ENCODE measurements at places on chromosomes 3 and 15.
A peak's percentile ranks its signal among the peaks of the same experiment; 100 is the strongest.

DNA sequence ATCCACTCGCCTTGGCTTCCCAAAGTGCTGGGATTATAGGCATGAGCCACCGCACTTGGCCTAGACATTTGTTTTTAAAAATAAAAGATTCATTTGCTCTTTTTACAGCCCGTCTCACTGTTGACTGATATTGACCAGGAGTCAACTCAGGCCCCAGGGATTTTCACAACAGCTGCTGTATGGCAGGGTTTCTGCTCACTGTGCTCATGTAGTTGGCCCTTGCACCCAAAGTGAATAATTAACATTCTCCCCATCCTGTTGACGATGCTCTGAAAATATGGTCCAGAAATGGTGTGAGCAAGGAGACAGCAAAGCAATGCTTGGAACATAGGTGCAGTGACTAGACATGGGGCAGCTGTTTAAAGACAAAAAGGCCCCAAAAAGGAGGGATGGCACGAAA lies 2.9 kb upstream of the CCR5 start:
- no peak for DNase-seq

DNA sequence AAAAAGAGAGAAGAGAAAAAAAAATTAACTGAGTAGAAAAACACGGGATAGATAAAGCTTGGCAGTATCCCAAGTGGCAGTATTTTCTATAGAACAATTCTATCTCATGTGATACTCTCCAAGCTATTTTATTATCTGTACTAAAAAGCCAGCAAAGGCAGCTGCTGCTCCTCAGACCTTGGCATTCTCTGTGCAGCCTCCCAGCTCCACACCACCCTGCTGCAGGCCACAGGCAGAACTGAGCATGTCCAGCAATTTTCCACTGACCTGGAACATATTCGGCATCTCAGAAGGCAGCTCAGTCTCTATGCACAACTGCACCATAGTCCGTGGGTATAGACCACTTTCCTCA lies 1161.4 kb downstream of the IGSF11 start:
- DNase-seq, result no peak

DNA sequence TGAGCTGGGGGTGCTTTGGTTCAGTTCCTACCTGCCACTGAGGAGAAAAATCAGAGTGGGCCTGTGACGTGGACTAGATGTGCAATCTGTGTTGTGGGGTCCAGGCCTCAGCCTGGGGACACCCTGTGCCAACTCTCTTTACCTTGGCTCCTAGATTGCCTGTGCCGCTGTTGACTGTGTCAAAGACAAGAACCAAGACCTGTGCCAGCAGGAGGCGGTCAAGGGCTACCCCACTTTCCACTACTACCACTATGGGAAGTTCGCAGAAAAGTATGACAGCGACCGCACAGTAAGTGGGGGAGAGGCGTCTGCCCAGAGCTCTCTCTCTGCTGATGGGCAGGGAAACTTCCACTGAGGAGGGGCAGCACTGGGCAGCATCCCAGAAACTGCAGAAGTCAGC lies 40.6 kb upstream of the SEC22A start:
- DNase-seq, result no peak

DNA sequence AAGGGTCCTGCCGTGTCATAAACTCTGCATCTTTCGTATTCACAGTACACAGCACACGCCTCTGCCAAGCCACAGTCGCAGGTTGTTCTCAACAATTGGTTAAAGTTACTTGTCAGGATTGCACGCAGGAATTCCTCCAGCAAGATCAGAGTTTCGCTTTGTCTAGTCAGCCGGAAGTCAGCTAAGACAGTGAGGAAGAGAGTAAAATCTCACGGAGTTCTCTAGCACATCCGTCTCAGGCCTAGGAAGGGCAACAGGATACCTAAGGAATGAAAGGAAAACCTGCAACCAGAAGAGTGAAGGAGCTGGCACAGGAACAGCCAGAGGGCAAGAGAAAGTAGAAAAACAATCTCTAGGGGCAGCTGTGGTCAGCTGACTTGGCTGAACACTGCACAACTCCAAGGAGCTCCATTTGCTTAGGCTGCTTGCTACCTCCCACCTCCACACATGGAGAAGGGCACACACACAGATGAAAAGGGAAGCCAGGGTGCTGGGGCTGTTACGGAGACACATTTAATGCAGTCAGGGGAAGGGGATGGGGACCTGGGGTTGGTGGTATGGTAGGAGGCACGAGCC lies 23.7 kb downstream of the RORA start:
- peak; percentile 17 for DNase-seq

DNA sequence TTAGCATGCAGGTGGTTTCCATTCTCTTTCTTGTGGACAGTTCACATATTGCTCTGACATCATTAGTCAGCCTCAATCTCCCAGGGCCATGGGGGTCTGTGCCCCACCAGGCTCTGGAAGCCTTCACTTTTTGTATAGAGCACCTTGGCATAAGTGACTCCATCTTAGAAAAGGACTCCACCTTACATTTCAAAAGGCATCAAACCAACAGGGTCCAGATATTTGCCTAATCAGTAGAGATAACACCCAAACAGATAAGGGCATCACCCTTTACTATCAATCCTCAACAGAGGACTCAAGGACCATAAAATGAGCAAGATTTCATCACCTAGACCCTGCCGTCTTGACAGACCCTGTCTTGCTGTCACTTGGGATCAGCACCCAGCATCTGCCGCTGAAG lies 35.7 kb upstream of the LCTL start:
- DNase-seq, result no peak

DNA sequence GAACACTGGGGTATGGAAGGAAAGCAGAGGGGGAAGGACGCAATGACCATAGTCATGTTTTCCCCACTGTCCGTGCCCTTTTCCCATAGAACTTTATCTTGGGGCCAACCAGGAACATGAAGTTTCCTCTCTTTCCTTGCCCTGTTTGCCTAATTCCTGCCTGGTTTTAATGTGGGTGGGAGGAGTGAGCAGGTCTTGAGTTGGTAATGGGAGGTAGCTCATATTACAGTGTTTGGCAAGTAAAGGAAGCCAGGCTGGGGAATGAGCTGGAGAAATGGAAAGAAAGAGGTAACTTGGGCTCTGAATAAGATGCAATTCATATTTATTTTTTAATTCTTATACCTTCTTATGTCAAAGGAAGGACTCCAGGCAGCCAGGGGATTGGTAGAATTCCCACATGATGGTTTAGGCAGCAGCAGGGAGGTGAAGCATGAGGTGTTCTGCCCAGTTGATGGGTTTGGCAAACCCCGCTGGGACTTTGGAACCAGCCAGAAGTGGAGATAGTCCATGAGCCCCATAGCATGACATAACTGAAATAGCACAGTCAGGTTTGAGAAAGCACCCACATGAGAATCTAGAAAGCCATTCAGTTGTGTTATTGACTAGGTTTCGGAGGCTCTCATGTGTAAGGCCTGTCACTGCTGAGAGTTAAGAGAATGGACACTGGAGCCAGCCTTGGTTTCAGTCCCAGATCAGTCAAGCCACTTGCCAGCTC lies 60.0 kb downstream of the CCK start:
- no peak for DNase-seq

DNA sequence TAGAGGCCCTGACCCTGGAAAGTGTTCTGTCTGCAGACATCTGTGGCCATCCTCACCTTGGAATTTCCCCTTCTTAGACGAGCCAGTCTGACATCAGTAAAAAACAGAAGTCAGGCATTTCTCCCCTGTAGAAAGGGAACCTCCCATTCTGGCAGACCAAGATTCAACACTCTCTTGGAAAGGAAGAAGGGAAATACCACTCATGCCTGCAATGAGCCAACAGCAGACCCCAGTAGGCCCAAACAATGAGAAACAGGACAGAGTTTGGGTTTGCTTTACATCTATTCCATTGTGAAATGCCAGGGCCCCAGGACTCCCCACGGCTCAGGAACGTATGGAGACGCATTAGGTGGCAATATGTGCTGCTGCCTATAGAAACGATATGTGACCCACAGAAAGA lies 264.0 kb upstream of the NSMCE3 start:
- no peak for DNase-seq

GRCh38 chr15:67782691-67782991 lies 42.7 kb upstream of the SKOR1 start:
- DNase-seq, result no peak

GRCh38 chr3:139105154-139105702 lies 60.5 kb upstream of the PRR23C start:
- DNase-seq, result no peak

- DNase-seq, result no peak
Measured at GRCh38 chr15:56886363-56886931, 32.0 kb upstream of the TCF12 start.

DNA sequence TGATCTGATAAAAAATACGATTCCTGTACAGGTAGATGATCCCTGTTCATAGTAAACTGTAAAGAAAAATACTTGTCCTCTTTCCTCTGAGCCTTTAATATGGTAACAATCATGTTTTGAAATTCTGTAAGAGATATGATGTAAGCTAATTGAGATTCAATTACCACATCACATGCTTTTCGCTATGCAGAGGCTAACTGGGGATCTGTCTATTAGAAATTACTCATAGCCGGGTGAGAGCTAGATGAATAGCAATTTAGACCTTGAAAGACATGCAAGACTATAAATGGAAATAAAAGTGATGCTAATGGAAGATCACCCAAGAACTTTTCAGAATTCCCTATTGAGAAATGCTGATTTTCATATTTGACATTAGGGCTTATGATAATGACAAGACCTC lies 579.9 kb upstream of the ZNF717 start:
- no peak for DNase-seq

DNA sequence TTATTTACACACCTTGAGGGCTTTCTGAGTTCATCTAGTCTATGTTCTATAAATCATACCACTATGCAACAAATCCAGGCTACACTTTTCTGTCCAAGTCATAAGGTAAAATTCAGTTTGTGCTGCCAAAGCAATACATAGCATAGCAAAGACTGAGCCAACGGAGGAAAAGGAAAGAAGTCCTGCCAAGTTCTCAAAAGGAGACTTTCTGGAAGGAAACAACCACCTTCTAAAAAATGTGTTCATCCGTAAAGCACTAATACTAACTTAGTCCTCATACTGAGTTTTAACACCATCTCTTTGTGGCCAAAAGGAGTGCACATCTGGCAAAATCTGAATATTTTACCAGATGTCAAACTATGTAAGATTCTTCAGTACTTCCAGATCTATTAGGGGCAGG lies 620.2 kb downstream of the RBMS3 start:
- DNase-seq, result no peak

GRCh38 chr15:71899674-71900073 lies 89.3 kb downstream of the NR2E3 start:
- DNase-seq, result no peak

DNA sequence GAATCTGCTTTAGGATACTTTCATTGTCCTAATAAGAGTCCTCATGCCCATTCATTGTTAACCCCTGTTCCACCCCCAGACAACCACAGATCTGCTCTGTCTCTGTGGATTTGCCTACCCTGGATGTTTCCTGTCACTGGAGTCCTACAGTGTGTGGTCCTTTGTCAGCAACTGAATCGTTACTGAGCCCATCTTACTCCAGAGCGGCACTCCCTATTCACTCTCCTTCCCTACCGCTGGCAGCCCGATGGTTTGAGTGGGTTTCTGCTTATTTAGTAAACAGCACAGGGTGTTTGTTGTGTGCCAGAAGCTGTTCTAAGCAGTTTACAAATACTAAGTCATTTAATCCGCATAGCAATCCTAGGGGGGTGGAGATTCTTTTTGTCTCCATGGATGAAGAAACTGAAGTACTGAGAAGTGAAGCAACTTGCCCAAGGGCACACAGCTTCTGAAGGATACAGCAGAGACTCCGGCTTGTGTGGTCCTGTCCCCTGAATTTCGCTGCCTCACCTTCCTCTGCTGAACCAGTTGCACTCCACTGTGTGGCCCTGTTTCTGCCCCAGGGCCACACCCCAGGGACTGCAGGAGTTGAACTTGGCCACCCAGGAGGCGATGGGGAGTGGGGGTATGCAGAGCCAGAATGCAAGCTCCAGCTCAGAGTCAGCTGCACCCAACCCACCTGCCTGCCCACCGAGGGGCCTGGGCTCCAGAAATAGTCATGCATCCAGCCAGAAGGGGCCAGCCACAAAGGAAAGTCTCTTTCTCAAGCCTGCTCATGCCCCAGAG lies 56.5 kb upstream of the SLC6A1 start:
- DNase-seq, result no peak

- DNase-seq, result no peak
Measured at GRCh38 chr3:7973006-7973405, 528.6 kb upstream of the LMCD1 start.

DNA sequence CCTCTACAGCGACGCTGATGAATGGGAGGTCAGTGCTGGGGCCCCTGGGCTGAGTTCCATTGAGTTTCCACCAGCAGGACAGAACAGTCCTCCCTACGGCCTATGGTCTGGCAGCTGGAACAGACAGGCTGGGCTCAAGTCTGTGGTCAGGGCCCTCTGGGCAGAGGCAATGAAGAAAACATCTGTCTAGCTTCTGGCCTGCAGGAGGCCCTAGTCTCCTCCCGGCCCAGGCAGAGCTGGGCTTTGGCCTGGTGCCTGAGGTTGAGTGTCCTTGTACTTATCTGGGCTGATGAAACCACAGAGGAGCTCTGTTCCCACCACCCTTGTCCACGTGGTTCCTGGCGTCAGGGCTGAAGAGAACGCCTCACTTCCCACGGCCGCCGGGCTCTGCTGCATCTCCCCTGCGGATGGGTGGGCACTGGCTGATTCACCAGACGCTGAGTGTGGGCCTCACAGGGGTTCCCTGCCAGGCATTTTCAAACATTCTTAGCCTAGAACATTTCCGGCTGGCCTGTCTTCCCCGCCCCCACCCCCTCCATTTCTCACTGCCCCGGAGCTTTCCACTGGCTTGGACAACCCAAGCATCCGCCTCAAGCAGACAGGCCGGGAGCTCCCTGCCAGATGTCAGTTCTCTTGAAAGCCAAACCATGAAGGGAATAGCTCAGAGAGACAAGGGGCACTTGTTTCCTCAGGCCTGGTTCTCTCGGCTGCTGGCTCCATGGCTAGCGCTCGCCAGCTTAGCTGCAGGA lies 20.3 kb downstream of the PPCDC start:
- DNase-seq, result peak; percentile 75

DNA sequence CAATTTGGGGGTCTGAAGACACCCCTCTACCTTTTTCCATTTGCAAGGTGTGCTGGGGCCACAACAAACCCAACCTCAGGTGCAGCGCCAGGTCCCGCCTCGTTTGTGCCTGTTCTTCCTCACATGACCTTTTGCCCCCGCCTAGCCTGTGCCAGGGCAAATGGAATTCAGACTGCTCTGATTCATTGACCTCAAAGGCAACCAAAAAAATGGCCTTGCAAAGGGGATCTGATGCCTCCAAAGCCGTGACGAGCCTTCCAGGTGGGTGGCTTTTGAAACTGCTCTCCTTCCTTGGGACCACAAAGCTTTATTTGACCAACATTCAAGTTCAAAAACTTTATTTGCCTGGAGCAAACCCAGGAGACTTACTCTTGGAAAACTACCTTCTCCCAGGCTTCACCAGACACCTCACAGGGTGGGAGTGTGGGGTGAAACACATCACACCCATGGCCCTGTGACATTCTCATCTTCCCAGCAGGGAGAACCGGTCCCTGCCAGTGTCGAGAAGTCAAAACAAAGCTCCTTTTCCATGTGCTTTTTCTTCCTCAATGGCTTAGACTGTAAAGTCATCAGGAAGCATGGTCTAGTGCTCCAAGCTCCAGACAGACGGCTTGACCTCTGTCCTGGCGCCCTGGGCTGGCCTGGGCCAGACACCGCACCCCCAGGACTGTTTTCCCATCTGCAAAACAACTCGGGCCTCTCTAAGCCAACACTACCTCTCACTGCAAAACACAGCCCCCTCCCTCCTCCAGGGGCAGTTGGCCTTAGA lies 103.9 kb upstream of the HES1 start:
- DNase-seq, result no peak

Measured in C1 segment of cervical spinal cord (tissue), 14 donors.